ENCODE measurements at places on chromosomes 3 and 15. TPM values are rescaled to one million over a fixed set of nuclear protein-coding genes. Genes with fewer than 3 reads are reported as not detected.

The SPINT1 gene
- 6.6 TPM for polyA plus RNA-seq

The ZBTB38 gene
- 27.0 TPM for polyA plus RNA-seq

The PPP2R3A gene
- 0.34 TPM for polyA plus RNA-seq

The CD96 gene
- polyA plus RNA-seq: 2.0 TPM

The A4GNT gene
- polyA plus RNA-seq: not detected

The MYL3 gene
- polyA plus RNA-seq: not detected

The SLC27A2 gene
- polyA plus RNA-seq: not detected

The HYAL2 gene
- 0.59 TPM for polyA plus RNA-seq

The TF gene
- not detected for polyA plus RNA-seq
